ENCODE measurements at places on chromosomes 5 and 9. TPM values are rescaled to one million over a fixed set of nuclear protein-coding genes. Genes with fewer than 3 reads are reported as not detected.

Gene SCGB3A2
- total RNA-seq = not detected

Gene DBH
- not detected for total RNA-seq

Gene SLC36A3
- total RNA-seq = not detected

Gene SLC25A48
- total RNA-seq = 0.20 TPM

Gene PCDHGA8
- 0.06 TPM for total RNA-seq

Gene EQTN
- total RNA-seq = not detected

Gene INSL4
- 17.0 TPM for total RNA-seq

Gene IFNB1
- total RNA-seq = 0.15 TPM

Gene IL3
- not detected for total RNA-seq

Gene NACC2
- total RNA-seq = 32.1 TPM

Gene PCDHA9
- not detected for total RNA-seq

Gene CXCL14
- total RNA-seq = 0.16 TPM

Gene GDNF
- 0.05 TPM for total RNA-seq

Gene MARCHF3
- total RNA-seq = 0.98 TPM

Gene CAAP1
- 21.5 TPM for total RNA-seq

Gene UNC5A
- total RNA-seq = 0.38 TPM

Gene WDR38
- not detected for total RNA-seq

Gene ORM1
- total RNA-seq = not detected

Gene HRCT1
- total RNA-seq = 0.38 TPM

Gene SPINK7
- total RNA-seq = not detected

Gene ANKRD55
- total RNA-seq = not detected

Gene IRGM
- total RNA-seq = 0.08 TPM

Gene FAM221B
- not detected for total RNA-seq

Gene CSNK1A1
- total RNA-seq = 136 TPM

Gene STPG3
- not detected for total RNA-seq

Gene TMEFF1
- total RNA-seq = 1.8 TPM

Gene PCDHB3
- total RNA-seq = not detected

Gene FAXDC2
- 0.25 TPM for total RNA-seq

Gene PCDHA2
- 0.05 TPM for total RNA-seq

Gene SLC22A4
- 4.0 TPM for total RNA-seq

Gene FLT4
- total RNA-seq = 3.1 TPM

Gene NOXA1
- 0.78 TPM for total RNA-seq

Gene ADCY2
- total RNA-seq = not detected

Gene LRRC70
- 0.25 TPM for total RNA-seq

Gene LIX1
- total RNA-seq = not detected

Gene KIF4B
- total RNA-seq = 0.05 TPM

Gene MELK
- total RNA-seq = 71.3 TPM

Gene LIFR
- 6.5 TPM for total RNA-seq

Gene PCAT7
- 0.78 TPM for total RNA-seq

Gene C5orf58
- not detected for total RNA-seq

Gene FREM1
- total RNA-seq = not detected

Gene EIF4E1B
- total RNA-seq = not detected

Gene OR1Q1
- total RNA-seq = not detected

Gene PDLIM4
- total RNA-seq = not detected

Gene PLPPR1
- not detected for total RNA-seq

Gene RALGPS1
- 1.8 TPM for total RNA-seq

Gene IFNA16
- not detected for total RNA-seq

Gene ESM1
- not detected for total RNA-seq

Gene PHF24
- 0.10 TPM for total RNA-seq

Gene GPBP1
- total RNA-seq = 38.1 TPM

Gene IGFBPL1
- total RNA-seq = 2.5 TPM

Gene PPP1R26
- total RNA-seq = 21.1 TPM

Gene FIBCD1
- total RNA-seq = 6.5 TPM

Gene LCN2
- 3.8 TPM for total RNA-seq

Gene PIP5K1B
- total RNA-seq = not detected

Gene PCDHGB3
- 0.17 TPM for total RNA-seq

Gene ANKRD31
- total RNA-seq = 0.03 TPM

Gene ANKRD34B
- 0.18 TPM for total RNA-seq

Gene SAXO1
- total RNA-seq = not detected
